ENCODE measurements at places on chromosomes 11 and 22.
A peak's percentile ranks its signal among the peaks of the same experiment; 100 is the strongest.

DNA sequence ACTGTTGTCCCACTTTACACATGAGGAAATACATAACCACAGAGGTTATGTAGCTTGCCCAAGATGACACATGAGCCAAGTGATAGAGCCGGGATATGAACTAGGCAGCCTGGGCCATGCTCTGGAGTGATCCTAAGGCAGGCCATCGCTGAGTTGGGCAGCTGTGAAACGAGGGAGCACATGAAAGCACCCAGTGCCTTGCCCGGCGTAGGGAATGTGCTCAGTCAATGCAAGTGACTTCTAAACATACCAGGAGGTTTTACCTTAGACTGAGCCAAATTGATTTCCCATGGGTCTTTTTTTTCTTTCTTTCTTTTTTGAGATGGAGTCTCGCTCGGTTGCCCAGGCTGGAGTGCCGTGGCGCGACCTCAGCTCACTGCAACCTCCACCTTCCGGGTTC, 10.5 kb downstream of the GRIK4 start:
- DNase-seq = no peak

GRCh38 chr22:43228330-43228729, 41.4 kb upstream of the TTLL12 start:
- peak; percentile 97 for DNase-seq

- peak; percentile 100 for DNase-seq
These were observed at the start of gene RBM4 for GRCh38 chr11:66638177-66639065. Gene RBM4, plus strand, starts transcription at chr11:66638703. Its CDS starts 1,009 bp downstream, at chr11:66639712.

- DNase-seq = no peak
These were observed 200.3 kb upstream of the MPPED2 start for GRCh38 chr11:30786256-30787110.

DNA sequence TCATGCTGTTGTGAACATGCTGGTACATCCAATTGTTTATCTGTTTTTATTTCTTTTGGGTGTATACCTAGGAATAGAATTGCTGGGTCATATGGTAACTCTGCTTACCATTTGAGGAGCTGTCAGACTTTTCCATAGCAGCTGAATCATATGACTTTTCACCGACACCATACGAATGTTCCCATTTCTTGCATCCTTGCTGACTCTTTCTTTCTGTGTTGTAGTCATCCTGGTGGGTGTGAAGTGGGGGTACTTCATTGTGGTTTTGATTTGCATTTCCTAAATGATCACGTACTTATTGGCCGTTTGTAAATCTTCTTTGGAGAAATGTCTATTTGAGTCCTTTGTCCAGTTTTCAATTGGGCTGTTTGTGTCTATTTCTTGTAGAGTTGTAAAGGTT, 26.5 kb downstream of the ATXN10 start:
- DNase-seq = no peak

DNA sequence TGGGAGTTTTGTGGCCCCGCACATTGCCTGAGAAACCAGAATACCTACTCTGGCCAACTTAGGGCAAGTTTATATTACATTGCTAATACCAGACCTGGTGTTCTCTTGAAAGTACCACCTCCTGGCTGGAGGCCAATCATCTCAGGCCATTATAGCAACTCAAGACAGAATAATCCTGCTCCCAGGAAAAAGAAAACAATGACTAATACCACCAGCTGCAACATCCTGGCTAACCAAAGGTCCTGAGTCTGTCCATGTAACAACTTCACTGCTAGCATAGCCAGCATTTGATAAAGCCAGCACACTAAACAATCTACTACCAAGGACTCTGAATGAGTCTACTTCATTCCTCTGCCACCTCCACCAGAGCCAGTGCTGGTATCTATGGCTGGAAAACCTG, 1298.7 kb upstream of the CNTN5 start:
- no peak for DNase-seq

Measured in HuH-7 (cell line).